Inflammatory macrophage (primary cell): ENCODE measurements at places on chromosomes 6 and 20.

DNA sequence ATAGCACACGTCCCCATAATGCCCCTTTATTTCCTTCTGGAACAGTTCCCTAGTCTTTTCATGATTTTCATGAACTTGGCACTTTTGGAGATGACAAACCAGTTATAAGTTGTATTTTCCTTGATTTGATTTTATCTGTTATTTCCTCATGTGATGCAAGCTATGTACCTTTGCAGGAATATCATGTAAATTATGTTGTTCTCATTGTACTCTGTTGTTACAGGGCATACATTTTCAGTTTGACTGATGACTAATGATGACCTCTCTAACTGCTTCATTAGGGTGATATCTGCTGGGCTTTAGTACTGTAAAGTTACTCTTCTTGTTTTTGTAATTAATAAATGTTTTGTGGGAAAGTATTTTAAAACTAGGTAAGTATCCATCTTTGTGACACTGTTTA is 147.3 kb downstream of the ZFAND3 start:
- no peak for DNase-seq

DNA sequence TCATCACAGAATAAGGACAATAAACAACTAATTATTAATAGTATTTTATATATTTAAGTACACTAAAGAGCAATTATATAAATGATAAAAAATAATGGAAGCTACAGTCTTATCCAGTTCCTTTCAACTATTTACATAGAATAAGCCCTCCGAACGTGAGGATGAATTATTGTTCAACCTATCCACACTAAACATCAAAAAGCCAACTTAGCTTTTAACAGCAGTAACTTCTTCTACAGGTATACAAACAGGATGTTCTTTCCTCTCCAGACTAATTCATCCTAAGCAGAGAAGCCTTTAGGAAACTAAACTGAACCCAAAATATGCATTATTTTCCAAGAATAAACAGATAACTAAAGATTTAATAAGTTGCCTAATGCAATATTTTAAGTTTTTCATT is 2.3 kb downstream of the FKBP5 start:
- DNase-seq, result no peak

DNA sequence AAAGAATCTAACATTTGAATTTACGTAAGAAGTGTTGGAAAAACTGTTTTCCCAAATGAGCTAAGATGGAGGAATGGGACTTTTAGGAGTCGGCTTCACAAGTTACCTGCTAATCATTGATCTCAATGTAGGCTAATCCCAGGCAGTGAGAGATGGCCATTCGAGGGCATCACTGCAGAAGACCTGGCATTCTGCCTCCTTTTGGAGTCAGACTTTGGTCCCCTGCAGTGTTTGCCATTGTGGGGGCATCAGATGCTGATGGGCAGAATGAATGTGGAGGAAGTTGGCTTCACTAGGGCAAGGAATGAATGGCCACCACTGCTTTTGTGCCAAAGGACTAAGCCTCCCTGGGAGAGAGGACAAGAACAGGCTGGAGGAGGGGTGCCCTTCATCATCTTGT is 55.7 kb upstream of the NKX2-2 start:
- DNase-seq, result no peak

DNA sequence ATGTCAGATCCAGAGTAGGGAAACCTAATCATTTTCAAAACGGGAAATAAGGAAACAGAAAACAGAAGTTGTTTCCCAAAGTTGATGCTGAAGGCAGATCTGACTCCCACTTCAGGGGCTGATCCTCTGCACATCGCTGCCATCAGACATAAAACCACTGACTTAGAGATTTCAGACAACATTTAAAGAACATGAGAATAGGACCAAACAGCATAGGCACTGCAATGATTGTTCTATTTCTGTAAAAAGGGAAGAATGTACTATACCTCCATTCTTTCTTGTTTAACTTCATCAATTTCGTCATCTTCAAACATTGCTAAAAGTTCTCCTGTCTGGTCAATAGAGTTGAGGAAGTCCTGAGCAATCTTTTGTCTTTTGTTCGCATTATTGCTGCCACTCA is 324.7 kb upstream of the RUNX2 start:
- peak; percentile 86 for DNase-seq

DNA sequence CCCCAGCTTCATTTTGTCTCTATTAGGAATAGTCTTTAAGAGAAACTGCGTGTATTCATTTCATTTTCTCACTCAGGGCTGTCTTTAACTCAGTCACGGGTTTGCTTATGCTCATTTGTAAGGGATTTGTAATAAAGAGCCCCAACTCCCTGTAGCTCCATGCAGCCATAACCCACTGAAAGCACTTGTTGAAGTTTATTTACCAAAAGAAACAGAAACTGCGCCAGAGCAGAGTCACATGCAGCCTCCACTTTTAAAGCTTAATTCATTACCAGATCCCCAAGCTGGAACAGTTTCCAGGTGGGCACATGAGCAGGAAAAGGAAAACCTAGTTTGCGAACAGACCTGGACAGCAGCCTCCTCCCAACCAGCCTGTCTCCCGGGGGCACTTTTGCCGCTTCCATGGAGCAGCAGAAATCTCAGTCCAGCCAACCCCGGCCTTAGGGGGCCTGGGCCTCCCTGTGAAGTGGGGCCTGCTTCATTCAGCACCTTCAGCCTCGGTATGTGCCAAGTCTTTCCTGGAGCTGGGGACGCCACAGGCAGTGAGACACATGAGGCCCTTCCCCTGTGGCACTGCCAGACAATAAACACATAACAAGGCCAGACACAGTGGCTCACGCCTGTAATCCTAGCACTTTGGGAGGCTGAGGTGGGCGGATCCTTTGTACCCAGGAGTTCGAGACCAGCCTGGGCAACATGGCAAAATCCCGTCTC is 4.5 kb downstream of the BCAS4 start:
- DNase-seq, result no peak

DNA sequence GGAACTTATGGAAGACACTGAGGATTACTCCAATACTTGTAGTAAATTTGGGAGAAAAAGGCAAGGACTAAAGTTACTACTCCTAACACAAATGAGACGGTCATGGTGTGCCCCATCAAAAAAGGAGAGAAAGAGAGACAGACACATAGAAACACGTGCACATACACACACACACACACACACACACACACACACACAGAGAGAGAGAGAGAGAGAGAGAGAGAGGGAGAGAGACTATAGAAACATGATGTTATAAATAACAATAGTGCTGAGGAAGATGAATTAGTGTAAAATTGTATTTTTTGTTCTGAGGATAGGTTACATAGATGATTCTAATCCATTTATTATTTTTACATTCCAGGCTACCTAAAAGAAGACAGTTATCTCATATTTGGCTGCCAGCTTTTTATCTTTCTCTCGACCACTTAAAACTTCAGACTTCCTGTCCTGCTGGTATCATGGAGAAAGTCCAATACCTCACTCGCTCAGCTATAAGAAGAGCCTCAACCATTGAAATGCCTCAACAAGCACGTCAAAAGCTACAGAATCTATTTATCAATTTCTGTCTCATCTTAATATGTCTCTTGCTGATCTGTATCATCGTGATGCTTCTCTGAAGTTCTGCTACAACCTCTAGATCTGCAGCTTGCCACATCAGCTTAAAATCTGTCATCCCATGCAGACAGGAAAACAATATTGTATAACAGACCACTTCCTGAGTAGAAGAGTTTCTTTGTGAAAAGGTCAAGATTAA is 10.5 kb downstream of the PLN start:
- DNase-seq, result no peak
